ENCODE measurements at places on chromosomes 12 and 14.

- DNase-seq: no peak
Measured at GRCh38 chr12:119082496-119082895, 96.2 kb upstream of the HSPB8 start.

DNA sequence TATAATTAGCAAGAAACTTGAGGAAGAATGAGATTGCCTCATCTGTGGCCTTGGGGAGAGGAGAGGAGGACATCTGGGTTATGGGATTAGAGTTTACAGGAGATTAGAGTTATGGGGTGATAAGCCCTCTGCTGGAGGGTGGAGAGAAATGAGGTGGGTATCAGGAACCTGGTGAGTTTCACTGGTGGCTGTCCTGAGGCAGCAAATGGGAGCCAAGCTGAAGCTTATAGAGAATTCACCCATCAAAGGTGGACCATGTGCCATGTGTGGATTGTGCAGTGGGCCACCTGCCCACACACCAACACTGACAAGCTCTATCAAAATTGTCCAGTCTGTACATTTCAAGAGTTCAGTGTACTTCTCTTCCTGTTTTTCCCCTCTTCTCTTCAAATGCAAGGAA, 135.3 kb downstream of the AEBP2 start:
- no peak for DNase-seq

- no peak for DNase-seq
Measured at GRCh38 chr12:107282628-107283027, 189.3 kb upstream of the CRY1 start.

- DNase-seq: no peak
Measured at GRCh38 chr14:33774723-33775470, 176.0 kb downstream of the EGLN3 start.

DNA sequence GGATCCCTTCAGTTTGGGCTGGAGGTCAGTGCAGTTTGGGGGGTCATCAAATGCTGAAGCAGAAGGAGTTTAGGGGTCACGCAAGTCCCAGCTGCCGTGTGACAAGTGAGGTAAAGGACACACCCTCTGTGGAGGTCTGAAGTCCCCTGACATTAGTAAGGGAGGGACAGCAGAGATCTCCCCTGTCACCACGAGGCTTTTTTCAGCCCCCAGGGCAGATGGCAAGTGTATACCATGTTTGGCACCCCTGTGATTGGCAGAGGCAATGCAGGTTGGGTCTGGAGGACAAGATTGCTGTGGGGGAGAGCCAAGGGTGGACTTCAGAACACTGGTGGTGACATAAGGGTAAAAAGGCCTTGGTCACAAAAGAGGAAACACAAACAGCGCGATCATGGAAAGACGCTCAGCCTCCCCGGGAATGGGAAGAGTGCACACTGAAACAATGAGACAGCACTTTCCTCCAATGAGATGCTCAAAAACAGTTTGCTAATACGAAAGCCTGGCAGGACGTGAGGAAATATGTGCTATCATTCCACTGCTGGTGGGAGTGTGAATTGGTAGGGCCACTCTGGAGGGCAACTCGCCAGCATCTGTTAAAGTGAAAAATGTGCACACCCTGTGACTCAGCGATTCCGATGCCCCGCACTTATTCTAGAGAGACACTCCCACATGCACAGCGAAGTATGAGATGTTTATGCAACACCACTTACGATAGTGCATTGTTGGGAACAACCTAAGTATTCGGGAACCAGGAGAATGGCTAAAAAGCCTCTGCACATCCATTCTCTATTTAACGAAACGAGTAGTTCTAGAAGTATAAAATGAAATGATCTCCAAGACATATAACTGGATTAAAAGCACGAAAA, 14.4 kb upstream of the CD27 start:
- peak; percentile 96 for DNase-seq

DNA sequence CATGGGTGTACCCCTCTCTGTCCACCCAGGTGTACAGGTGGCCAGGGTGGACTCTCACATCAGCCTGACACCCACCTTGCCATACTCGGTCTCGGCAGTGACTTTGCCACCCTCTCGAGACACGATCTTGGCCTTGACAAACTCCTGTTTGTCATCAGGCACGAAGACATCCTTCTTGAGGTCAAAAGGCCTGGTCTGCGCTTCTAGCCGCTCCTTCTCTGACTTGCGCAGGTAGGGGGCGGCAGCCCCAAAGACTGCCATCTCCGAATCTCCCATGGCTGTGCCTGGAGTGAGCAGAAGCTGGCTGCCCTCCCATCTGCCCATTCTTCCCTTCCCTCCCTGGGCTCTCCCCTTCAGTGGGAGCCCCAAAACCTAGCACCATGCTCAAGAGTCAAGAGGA, 2.0 kb downstream of the MYH7 start:
- no peak for DNase-seq

- no peak for DNase-seq
Measured at GRCh38 chr12:127363392-127363791, 903.6 kb upstream of the TMEM132C start.

DNA sequence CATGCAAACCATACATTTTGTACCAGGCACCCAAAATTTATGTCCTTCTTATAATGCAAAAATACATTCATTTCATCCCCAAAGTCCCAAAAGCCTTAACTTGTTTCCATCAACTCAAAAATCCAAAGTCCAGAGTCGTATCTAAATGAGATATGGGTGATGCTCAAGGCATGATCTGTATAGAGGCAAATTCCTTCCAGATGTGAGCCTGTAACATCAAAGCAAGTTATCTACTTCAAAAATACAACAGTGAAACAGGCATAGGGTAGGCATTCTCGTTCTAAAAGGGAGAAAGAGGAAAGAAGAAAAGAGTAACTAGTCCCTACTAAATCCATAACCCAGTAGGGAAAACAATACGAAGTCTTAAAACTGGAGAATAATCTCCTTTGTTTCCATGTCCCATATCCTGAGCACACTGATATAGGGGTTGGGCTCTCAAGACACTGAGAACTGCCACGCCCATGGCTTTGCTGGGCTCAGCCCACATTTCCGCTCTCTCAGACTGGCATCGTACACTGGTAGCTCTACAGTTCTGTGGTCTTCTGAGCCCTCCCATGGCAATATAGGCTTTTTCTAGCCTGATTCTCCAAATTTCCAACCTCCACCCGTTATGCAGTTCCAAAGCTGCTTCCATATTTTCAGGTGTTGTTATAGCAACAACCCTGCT, 232.8 kb downstream of the TMTC2 start:
- DNase-seq: no peak

DNA sequence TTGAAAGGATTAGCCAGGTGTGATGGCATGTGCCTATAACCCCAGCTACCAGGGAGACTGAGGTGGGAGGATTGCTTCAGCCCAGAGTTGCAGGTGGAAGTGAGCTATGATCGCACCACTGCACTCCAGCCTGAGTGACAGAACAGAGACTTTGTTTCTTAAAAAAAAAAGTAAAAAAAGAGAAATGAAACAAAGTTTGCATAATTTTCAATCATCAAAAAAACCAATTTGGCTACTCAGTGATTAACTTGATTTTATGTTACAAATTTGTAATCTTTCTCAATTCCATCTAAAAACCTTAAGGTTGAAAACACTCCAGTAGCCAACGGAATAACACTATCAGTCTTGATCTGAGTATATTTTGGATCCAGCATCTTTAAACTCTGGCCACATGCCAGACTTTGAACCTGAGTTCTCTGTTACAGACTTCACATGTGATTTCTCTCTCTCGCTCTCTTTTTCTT, 12.6 kb upstream of the DENND5B start:
- no peak for DNase-seq

DNA sequence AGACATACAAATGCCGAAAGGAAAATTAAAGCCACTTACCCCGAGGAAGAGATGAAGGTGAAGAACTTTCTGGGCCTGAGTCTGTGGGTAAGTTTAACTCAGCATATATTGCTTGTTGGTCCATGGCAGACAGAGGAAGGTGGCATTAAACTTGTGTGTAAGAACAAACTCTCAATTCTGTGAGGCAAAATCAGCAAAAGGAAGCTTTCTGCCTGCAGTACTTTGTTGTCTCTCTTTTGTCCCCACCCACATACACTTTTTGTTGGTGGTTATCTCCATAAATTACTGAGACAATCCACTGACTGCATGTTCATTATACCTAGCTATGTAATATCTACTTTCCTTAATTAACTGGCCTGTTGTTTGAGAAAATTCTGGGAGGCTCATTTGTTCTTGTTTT, at the start of gene KLRB1:
Gene KLRB1 (minus strand): TSS at position 201 of the 400 bp plus-strand sequence. CDS start 77 bp downstream, at position 124.
- DNase-seq: no peak

GRCh38 chr12:131441060-131441396, 269.9 kb upstream of the SFSWAP start:
- no peak for DNase-seq

DNA sequence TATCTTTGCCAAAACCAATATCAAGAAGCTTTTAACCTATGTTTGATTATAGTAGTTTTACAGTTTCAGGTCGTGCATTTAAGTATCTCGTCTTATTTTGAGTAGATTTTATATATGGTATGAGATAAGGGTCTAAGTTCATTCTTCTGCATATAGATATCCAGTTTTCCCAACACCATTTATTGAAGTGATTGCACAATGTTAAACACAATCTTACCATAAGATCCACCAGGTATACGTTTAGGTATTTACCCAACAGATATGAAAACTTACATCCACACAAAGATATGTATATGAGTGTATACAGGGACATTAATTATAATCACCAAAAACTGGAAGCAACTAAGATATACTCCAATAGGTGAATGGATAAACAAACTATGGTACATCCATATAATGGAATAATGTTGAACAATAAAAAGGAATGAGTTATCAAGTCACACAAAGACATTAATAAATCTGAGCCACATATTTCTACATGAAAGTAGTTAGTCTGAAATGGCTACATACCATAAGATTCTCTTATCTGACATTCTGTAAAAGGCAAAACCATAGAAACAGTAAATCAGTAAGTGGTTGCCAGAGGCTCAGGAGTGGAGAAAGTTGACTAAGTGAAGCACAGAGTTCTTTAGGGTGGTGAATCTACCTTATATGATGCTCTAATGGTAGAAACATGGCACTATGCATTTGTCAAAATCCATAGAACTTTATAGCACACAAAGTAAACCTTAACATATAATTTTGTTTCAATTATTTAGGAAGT, 222.6 kb downstream of the NUAK1 start:
- peak; percentile 52 for DNase-seq

- no peak for DNase-seq
Measured at GRCh38 chr14:64737391-64738280, 33.4 kb downstream of the PLEKHG3 start.

DNA sequence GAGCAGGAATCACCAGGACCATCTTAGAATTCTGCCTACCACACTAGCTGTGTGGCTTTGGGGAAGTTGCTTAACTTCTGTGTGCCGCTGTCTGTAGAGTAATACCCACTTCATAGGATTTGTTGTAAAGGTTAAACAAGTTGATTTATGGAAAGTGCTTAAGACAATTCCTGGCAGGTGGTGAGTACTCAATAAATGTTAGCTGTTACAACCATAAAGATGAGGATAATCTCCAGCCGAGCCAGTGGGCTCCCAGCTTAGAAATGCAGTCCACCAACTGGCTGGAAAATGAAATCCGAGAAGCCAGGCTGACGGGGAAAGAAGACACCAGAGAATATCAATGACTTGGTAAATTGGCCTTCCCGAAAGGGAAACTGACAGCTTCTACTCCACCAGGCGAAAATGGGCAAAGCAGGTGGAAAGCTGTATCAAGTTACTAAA, 173.5 kb downstream of the CHST11 start:
- DNase-seq: no peak

DNA sequence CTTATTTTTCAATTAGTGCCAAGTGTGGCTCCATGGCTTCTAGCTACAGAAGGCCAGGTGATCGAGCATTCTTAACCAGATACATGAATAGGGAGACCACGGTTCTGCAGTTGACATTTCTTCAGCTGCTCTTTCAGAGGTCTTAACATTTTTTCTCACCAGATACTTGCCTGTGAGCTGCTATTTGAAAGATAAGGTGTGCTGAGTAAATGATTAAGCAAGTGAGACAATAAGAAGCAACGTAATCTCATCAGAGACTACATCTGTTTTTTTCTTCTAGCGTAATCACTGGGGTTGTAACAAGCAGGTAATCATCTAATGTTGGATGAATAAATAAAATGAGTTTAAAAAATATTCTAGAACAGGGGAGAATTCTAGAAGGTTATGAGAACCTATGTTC, 912.9 kb downstream of the DIO2 start:
- no peak for DNase-seq

DNA sequence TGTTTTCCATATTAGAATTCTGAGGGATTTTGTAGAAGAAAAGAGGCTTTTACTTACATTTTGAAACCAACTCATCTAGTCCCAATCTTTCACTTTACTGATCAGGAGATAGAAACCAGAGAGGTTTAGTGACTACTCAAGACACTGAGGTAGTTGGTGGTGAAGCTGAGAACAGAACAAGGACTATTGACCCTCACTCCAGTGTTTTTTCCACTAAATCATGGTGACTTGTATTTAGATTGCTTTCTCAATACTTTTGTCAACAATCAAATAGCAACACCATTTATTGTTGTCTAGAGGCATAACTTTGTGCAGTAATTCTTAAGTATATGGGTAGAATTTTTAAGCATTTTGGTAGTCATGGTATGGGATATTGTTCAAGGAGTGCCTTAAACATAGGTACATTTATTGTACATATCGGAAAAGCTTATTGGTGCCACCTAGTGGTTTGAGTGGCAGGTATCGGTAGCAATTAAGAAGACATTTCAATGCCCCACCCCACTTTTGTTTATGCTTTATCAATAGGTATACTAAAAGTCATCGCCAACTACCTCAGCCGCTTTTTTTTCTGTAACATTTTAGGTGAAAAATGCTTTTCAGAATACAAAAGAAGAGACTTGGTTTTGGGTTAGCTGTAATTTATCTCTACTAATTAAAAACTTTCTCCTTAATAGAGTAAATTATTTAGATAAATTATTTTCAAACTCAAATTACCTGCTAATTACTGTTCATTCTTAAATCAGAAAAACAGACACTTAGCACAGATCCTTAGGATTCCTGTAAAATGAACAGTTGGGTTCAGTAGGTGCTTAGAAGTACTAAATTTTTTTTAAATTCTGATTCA, 47.3 kb upstream of the PAWR start:
- peak; percentile 40 for DNase-seq

DNA sequence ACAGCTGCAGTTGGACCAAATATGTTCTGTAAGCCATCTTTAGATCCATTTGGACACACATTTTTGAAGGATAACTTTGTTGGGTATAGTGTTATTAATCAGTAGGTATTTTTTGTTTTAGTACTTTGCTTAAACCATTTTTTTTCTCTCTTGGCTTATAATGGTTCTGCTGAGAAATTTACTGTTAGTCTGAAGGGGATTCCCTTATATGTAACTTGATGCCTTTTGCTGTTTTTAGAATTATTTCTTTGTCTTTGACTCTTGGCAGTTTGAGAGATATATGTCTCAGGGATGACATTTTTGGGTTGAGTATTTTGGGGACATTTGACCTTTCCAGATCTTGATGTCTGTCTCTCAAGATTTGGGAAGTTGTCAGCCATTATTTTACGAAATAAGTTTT, 169.8 kb downstream of the GPHN start:
- DNase-seq: no peak

DNA sequence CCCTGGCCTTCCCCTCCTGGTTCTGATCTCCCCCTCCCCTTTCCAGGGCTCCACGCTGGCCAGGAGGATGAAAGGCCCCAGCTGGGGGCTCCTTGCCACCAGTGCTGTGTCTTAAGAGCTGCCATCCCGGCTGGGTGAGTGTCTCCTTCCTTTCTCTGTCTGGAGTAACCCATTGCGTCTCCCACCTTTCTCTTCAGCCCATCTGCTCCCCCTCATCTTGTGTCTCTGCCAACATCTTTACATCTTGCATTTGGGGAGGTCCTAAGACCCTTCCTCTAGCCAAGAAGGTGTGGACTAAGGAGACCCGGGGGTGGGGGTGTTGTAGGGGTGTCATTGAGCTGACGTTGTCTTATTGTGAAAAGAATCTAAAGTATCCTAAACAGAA, 505 bp downstream of the BCL2L2 start:
- DNase-seq: no peak
